ENCODE measurements at places on chromosomes 2 and 18. TPM values are rescaled to one million over a fixed set of nuclear protein-coding genes. Genes with fewer than 3 reads are reported as not detected.

Gene MCM6
- 28.3 TPM for total RNA-seq

- no peak for DNase-seq
- H3K4me3 ChIP-seq, result no peak overlapping the region
- no peaks in the 10 kb centered on the region for H3K36me3 ChIP-seq
- peaks cover 6% of the 10 kb centered on the region for H3K4me1 ChIP-seq
- no peaks in the 10 kb centered on the region for H3K27me3 ChIP-seq
Observed at GRCh38 chr2:68913359-68913758, 39.3 kb downstream of the GKN2 start.

- H3K4me1 ChIP-seq, result peaks cover 26% of the 10 kb centered on the region
- H3K4me3 ChIP-seq, result no peak overlapping the region
- no peaks in the 10 kb centered on the region for H3K36me3 ChIP-seq
Observed at GRCh38 chr2:71879509-71880184, 268.0 kb downstream of the CYP26B1 start.

Gene PROM2
- 1.6 TPM for total RNA-seq

Gene TRAK2
- 38.7 TPM for total RNA-seq

- H3K27me3 ChIP-seq, result no peaks in the 10 kb centered on the region
- no peaks in the 10 kb centered on the region for H3K4me1 ChIP-seq
- no peak for DNase-seq
- no peak overlapping the region for H3K4me3 ChIP-seq
- H3K27ac ChIP-seq, result no peak overlapping the region
Observed at GRCh38 chr18:44668270-44668975, 12.3 kb upstream of the SETBP1 start.

DNA sequence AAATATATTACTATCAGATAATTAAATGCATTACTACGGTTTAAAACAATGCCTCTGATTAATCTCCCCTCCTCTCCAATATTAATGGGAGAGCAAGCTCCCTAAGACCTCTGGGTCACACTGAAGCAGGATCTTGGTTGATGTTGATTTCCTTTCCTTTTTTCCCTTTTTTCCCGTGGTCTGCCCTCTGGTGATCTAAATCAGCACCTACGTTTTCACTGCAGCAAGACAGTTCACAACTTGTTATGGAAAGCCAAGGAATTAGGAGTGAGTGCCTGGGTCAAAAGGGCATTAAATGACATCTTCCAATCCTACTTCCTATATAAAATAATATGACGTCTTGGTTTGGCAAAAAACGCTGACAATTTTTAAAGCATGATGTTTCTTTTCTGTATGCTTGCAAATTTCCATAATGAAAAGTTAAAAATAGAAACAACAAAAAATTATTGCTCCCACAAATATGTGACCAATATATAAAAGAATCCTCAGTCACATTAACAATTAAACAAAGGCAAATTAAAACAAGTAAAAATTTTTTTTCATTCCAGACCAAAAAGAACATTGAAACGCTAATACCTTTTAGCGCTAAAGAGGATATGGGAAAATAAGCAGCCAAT, 7.9 kb upstream of the CFAP36 start:
- no peak for DNase-seq
- peaks cover 2% of the 10 kb centered on the region for H3K4me1 ChIP-seq
- no peak overlapping the region for H3K27ac ChIP-seq
- H3K27me3 ChIP-seq, result peaks cover 4% of the 10 kb centered on the region
- H3K36me3 ChIP-seq, result no peaks in the 10 kb centered on the region

Gene FOXI3
- total RNA-seq, result not detected

DNA sequence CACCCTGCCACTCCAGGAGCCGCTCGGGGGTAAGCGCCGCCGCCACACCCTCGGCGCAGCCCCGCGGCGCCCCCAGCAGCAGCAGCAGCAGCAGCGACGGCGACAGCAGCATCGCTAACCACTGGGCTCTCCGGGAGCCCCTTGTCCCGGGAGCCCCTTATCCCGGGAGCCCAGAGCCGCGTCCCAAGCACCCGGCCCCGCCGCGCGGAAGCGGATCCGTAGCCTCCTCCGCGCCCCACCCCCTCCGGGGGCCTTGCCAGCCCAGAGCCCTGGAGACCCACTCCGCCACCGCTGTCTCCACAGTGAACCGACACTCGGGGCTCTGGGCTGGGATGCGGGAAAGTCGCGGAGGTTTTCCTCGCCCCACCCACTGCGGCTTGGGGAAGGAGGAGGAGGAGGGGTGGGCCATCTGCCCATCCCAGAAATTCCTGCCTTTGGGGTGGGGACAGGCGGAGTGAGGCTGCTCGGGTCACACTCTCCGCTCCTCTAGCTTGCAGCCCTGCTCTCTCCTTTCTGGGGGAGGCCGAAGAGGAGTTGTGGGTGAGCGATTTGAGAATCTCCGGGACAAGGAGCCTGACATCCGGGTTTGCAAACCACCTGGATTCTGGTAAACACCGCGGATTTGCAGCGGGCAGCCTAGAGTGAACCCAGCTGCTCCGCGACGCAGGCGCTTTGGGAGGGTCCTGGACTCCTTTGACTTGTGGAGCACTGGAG, at the start of gene PLA2R1:
TSS of gene PLA2R1 (minus strand) at position 324 of the 714 bp plus-strand sequence. CDS start at position 112, 212 bp downstream.
- peaks cover 59% of the 10 kb centered on the region for H3K4me1 ChIP-seq
- peaks cover 21% of the 10 kb centered on the region for H3K36me3 ChIP-seq
- peak within 1 kb of the TSS; percentile 92 for H3K27ac ChIP-seq
- peak; percentile 87 for DNase-seq

- H3K27me3 ChIP-seq, result no peaks in the 10 kb centered on the region
- H3K27ac ChIP-seq, result no peak overlapping the region
- peaks cover 46% of the 10 kb centered on the region for H3K36me3 ChIP-seq
- H3K4me3 ChIP-seq, result no peak overlapping the region
- no peaks in the 10 kb centered on the region for H3K4me1 ChIP-seq
- DNase-seq, result no peak
Observed at GRCh38 chr2:158656492-158657229, 138.5 kb upstream of the DAPL1 start.

GRCh38 chr2:239531456-239532241, 130.8 kb upstream of the HDAC4 start:
- no peaks in the 10 kb centered on the region for H3K4me1 ChIP-seq
- DNase-seq, result no peak
- no peaks in the 10 kb centered on the region for H3K27me3 ChIP-seq
- no peaks in the 10 kb centered on the region for H3K36me3 ChIP-seq
- H3K27ac ChIP-seq, result no peak overlapping the region
- no peak overlapping the region for H3K4me3 ChIP-seq

DNA sequence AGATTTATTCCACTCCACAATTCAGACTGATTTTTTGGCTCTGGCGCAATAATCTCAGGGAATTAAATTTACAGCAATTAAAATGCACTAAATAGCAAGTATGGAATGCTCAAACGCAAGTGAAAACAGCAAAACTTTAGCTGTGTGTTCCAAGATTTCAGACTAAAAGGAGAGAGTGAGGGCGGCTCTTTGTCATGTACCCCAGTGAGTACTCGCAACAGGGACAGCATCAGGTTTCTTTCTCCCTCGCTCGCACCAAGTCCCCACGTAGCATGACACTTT, 1.1 kb downstream of the ROCK2 start:
- peak overlapping the region; percentile 98 for H3K4me3 ChIP-seq
- H3K27ac ChIP-seq, result peak overlapping the region; percentile 97
- no peaks in the 10 kb centered on the region for H3K27me3 ChIP-seq
- no peak for DNase-seq
- H3K36me3 ChIP-seq, result no peaks in the 10 kb centered on the region

Gene PLEK
- total RNA-seq, result not detected

GRCh38 chr2:233098618-233099017, 38.5 kb downstream of the INPP5D start:
- H3K4me1 ChIP-seq, result no peaks in the 10 kb centered on the region
- H3K4me3 ChIP-seq, result no peak overlapping the region
- peaks cover 40% of the 10 kb centered on the region for H3K27me3 ChIP-seq
- no peaks in the 10 kb centered on the region for H3K36me3 ChIP-seq
- H3K27ac ChIP-seq, result no peak overlapping the region

GRCh38 chr2:75018162-75018561, 59.7 kb downstream of the POLE4 start:
- DNase-seq, result no peak
- H3K36me3 ChIP-seq, result no peaks in the 10 kb centered on the region
- peaks cover 9% of the 10 kb centered on the region for H3K4me1 ChIP-seq
- H3K4me3 ChIP-seq, result no peak overlapping the region
